ENCODE measurements at places on chromosomes 6 and 20. TPM values are rescaled to one million over a fixed set of nuclear protein-coding genes. Genes with fewer than 3 reads are reported as not detected.
A peak's percentile ranks its signal among the peaks of the same experiment; 100 is the strongest.

DNA sequence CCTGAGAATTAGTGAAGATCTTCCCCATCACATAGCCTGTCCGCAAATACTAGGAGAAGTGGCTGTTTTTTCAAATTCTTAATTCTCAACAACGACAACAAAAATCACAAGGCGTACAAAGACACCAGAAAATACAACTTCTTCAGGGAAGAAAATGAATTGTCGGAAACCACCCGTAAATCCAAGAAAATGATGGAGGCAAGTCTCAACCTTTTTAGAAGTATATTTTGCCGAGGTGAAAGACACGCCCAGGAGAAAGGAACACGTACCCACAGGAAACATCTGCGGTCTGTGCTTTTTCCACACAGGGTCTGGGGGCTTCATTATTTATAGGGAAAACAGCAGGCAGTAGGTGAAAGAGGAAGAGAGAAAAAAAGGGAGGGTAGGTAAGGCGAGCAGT is 223.9 kb upstream of the GGTLC1 start:
- DNase-seq, result no peak

- no peak for DNase-seq
Observed at GRCh38 chr20:18265441-18265840, 22.9 kb upstream of the ZNF133 start.

Gene KCNK15
- not detected for total RNA-seq

Gene TFAP2C
- total RNA-seq, result not detected

Gene RNF182
- not detected for total RNA-seq

GRCh38 chr6:28474441-28475219 is 31.3 kb upstream of the ZSCAN23 start:
- no peak for DNase-seq

GRCh38 chr20:6916938-6917337 is 149.5 kb downstream of the BMP2 start:
- DNase-seq, result no peak

GRCh38 chr20:45378191-45378590 is at the start of gene TP53TG5:
TP53TG5 (minus strand) TSS chr20:45378325; CDS start chr20:45378236, 89 bp downstream.
- no peak for DNase-seq

DNA sequence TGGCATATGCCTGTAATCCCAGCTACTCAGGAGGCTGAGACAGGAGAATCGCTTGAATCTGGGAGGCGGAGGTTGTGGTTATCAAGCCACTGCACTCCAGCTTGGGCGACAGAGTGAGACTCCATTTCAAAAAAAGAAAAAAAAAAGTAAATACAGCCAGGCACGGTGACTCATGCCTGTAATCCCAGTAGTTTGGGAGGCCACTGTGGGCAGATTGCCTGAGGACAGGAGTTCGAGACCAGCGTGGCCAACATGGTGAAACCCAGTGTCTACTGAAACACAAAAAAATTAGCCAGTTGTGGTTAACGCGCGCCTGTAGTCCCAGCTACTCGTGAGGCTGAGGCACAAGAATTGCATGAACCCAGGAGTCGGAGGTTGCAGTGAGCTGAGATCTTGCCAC is 1.5 kb upstream of the NINL start:
- no peak for DNase-seq

GRCh38 chr6:143482593-143482992 is 28.9 kb downstream of the FUCA2 start:
- no peak for DNase-seq

Gene DEF6
- 250 TPM for total RNA-seq

Gene KATNA1
- total RNA-seq, result 16.1 TPM

Gene F13A1
- 5.5 TPM for total RNA-seq

Gene ANKEF1
- 2.9 TPM for total RNA-seq

DNA sequence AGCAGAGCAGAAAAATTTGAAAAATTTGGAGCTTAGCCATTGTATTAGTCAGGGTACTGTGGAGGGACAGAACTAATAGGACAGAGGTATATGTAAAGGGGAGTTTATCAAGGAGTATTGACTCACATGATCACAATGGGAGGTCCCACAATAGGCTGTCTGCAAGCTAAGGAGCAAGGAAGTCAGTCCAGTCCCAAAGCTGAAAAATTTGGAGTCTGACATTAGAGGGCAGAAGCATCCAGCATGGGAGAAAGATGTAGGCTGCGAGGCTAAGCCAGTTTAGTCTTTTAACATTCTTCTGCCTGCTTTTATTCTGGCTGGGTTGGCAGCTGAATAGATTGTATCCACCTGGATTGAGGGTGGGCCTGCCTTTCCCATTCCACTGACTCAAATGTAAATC is 82.0 kb downstream of the SMPDL3A start:
- no peak for DNase-seq

Gene SERINC3
- 64.1 TPM for total RNA-seq

- no peak for DNase-seq
Observed at GRCh38 chr6:56246881-56247653, at the start of gene COL21A1. COL21A1 (minus strand) TSS chr6:56247580; CDS start chr6:56182618, 64,962 bp downstream.

Gene CFB
- 1.1 TPM for total RNA-seq

DNA sequence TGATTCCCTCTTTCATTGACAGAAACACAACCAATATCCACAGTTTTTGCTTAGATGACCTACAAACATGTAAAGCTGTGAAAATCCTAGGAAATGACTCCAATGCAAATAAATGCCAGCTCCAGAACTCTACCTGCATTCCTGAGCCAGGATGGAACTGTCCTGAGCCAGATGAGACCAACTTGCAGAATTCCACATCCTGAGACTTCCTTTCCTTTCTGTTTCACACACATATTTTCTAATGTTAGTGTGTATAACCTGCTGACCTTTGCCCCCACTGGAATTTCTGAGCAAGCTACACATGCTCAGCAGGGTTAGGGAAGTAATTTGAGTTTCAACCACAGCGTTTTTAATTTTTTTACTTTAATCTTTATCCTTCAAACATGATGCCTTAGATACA is 69.6 kb upstream of the ADGRF1 start:
- DNase-seq, result no peak

DNA sequence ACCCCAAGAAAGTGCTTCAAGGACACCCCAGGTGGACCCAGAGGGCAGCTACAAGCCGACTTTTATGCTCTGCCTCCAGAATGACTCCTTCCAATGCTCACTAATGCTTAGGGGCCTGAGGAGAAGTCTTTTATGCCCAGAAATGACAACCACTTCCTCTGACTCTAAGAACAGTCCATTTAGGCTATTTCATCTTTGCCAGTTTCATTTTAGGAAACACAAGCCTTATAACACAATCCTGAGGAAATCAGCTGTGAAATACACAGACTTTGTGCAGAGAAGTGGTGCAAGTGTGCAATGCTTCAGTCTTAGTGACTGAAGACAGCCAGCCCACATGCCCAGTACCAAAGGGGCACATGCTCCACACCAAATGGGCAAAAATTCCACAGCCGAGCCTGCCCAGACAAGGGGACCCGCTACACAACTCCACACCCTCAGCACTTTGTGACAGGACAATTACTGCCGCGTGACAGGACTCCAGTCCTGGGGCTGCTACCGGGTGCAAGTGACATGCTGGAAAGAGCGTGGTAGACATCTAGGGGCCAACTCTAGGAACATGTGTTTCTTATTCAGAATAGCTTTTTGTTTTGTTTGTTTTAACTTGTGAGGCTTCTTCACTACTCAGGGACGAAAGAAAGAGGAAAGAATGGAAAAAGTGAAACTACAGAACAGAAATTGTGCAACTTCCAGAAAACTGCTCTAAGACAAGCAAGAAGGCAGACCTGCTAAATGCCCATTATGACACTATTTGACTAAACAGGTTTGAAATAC is 28.2 kb upstream of the PLAGL1 start:
- no peak for DNase-seq

GRCh38 chr6:160386869-160387530 is 38.8 kb downstream of the SLC22A3 start:
- DNase-seq, result no peak

- DNase-seq, result peak; percentile 53
Observed at GRCh38 chr6:37048851-37049757, 43.6 kb downstream of the FGD2 start.

GRCh38 chr6:36095497-36096391 is 34.6 kb upstream of the MAPK13 start:
- no peak for DNase-seq

GRCh38 chr6:32413427-32414047 is 6.6 kb upstream of the BTNL2 start:
- DNase-seq, result peak; percentile 83

Gene PRDM13
- total RNA-seq, result not detected

Gene RHAG
- not detected for total RNA-seq

GRCh38 chr20:6231556-6231955 is 108.7 kb upstream of the FERMT1 start:
- no peak for DNase-seq

- no peak for DNase-seq
Observed at GRCh38 chr20:16580147-16580546, 6.9 kb upstream of the KIF16B start.

GRCh38 chr6:145758113-145758512 is 22.8 kb upstream of the EPM2A start:
- DNase-seq, result no peak

DNA sequence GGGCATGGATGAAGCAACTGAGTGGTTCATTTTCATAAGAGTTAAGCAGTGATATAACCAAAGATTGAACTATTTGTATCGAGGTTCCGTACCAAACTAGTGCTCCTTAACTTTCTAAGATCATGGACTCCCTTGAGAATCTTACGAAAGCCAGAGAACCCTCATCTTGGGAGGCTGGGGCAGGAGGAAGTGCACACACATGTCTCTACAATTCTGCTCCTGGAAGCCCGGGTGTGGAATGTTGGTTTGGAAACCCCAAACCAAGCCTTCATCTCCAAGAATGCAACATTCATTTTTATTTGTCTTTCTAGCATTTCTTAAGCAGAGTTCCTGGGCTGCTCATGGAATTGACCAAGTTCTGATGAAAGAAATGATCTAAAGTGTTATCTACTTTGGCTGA is 250.5 kb upstream of the PRND start:
- no peak for DNase-seq

DNA sequence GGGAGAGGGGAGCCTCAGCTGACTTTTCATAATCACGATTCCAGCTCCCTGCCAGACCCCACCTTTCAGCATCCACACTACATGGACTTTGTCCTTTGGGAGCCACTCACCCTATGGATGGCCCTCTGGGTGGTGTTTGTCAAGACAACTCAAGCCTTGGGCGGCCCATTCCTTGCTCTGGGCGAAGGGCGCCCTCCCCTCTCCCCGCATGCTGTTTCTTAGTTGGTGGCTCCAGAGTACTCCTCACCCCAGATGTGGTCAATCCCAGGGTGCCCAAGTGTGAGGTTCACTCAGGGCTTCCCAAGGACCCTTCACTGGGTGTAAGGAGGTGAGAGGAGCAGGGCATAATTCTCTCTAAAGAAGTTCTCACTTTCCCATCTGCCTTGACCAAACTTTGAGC is 710.0 kb downstream of the QKI start:
- no peak for DNase-seq

Gene RBM38
- 260 TPM for total RNA-seq

Gene RSPH9
- total RNA-seq, result not detected

Gene TFAP2D
- total RNA-seq, result not detected

DNA sequence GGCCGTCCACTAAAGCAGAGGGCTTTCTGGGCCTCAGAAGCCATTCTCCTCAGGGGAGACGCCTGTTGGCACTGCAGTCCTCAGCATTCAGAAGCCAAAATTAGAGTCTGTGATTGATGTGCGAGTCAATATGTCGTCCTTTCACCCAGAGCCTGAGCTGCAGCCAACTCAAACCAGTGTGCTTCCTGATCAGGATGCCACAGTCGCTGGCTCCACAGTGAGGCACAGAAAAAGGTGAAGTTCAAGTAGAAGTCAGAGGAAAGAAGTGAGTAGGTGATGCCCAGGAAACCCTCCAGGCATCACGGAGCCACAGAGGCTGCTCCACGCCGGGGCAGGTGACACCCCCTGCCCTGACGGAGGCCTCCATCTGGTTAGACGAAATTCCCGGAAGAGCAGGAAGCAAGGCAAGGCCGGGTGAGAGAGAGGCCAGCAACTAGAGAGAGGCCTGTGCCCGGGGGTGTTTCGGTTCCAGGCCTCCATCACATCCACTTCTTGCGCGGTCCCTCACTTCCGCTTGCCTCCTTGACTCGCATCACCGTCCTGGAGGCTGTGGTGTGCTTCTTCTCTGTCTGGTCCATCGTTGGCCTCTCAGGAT is 177.7 kb upstream of the SNX9 start:
- no peak for DNase-seq
